Neural cell (in vitro differentiated cells): ENCODE measurements at places on chromosomes 7 and 10. TPM values are rescaled to one million over a fixed set of nuclear protein-coding genes. Genes with fewer than 3 reads are reported as not detected.

CYP3A4 gene
- not detected in 2 replicates for polyA plus RNA-seq

C10orf62 gene
- polyA plus RNA-seq = not detected in 2 replicates

AP5Z1 gene
- polyA plus RNA-seq = 36.9 and 44.4 TPM in 2 replicates

MYO1G gene
- 0.38 TPM in 1 of 2 replicates, not detected in the other for polyA plus RNA-seq

GHRHR gene
- polyA plus RNA-seq = not detected in 2 replicates

OGDHL gene
- polyA plus RNA-seq = 40.7 and 46.7 TPM in 2 replicates
